Activated CD8-positive, alpha-beta T cell treated with anti-CD3 and anti-CD28 coated beads for 36 hours (primary cell): ENCODE measurements at places on chromosomes 6 and 20.

- no peak for DNase-seq
Measured at GRCh38 chr6:90656325-90656724, 69.5 kb upstream of the MAP3K7 start.

- no peak for DNase-seq
Measured at GRCh38 chr20:45426320-45427016, 10.5 kb downstream of the PIGT start.

DNA sequence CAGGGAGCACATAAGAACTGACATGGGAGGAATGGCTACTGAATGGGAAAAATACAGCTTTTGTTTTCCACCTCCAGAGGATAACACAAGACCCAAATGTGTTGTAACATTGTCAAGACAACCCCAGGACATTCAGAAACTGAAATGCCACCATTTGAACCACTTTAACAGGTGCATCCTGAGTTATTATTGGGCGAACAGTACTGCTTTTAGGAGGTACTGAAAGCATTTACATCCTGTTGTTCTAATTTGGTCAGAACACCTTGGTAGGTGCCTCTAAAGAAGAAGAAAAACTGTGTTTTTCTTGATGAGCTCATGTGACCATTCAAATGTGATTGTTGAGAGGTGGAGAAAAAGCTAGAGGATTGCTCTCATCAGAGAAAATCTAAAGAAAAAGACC lies 6.4 kb upstream of the TXNDC5 start:
- DNase-seq = no peak

DNA sequence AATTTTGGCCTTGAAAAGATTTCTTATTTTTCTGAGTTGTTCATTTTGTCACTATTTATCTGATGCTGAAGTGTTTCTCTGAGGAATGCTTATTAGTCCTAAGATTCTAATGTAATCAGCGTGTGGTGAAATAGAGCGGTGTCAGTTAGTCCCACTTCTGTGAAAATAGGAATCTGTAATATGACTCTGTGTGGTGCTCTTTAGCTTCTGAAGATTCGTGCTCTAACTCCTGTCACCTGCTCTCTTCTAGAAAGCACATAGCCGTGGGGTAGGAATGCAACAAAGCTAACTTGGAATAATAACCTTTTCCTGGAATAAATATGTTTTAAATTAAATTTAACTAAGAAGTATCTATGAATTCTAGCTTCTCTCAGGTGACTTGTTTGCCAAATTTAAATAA lies 90.4 kb downstream of the BCKDHB start:
- DNase-seq = no peak

- DNase-seq = no peak
Measured at GRCh38 chr6:154380741-154381140, 24.1 kb upstream of the IPCEF1 start.
